Ecto neural progenitor cell (in vitro differentiated cells): ENCODE measurements at places on chromosomes 5 and 9.

GRCh38 chr5:119347574-119347973 is 8.2 kb upstream of the TNFAIP8 start:
- DNase-seq = no peak

GRCh38 chr9:113927277-113927676 is 51.2 kb downstream of the ZNF618 start:
- peak; percentile 15 for DNase-seq

DNA sequence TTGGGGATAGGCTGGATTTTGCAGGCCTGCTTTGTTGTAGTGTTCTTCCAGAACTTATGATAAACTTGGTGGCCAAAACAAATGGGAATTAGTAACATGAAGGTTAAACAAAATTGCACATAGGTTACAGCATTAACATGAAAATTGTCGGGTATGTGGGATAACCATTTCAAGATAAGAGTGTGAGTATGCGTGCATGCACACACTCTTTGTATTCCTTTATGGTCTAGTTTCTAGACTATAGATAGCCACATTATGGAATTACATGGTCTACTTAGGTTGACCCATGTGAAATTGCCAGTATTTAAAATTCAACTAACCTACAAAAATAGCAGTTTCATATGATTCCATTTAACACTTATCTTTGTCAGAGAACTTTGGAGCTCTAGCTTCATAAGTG is 1.4 kb downstream of the HMGCR start:
- no peak for DNase-seq

DNA sequence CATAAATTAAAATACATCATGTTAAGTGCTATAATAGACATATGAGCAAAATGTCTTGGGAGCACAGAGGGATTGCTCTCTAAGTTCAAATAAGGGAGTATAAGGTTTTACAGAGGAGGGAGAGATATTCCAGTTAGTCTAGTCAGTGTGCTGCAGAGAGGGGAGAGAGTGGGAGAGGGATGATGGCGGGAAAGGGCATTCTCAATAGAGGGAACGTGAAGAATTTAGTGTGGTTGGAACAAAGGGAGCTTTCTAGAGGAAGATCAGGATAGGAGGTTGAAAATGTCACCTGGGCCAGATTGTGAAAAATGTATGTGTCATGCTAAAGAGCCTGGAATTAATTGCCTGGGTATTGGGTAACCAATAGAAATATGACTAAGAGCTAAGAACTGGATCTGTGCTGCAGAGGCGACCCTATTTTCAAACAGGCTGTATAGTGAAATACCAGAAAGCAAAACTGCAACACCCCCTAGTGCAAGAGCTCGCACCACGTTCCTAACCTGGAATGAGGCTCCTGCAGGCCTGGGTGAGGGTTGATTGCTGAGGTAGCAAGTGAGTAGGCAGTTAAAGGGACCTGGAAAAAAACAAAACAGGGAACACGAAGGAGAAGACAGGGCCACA is 791.8 kb upstream of the C9orf72 start:
- peak; percentile 50 for DNase-seq

GRCh38 chr5:14762549-14763216 is 98.2 kb downstream of the OTULIN start:
- no peak for DNase-seq

DNA sequence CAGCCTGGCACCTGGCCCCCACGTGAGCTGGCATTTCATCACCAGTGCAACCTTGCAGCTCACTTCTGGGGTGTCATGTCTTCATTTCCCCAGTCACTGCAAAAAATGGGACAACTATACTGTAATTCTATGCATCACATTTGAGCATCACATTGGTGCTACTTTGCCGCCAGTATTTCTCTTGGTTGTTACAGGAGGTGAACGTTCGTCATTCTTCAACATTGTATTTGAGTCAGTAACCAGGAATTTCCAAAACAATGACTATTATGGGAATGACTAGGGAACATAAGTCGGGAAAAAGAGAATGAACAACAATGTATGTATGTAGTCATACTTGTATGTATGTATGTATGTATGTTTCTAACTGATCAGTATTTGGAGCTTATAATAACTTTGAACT is 1278.0 kb downstream of the EFNA5 start:
- DNase-seq = no peak

GRCh38 chr5:105688227-105688792 is 1982.4 kb downstream of the EFNA5 start:
- DNase-seq = no peak

DNA sequence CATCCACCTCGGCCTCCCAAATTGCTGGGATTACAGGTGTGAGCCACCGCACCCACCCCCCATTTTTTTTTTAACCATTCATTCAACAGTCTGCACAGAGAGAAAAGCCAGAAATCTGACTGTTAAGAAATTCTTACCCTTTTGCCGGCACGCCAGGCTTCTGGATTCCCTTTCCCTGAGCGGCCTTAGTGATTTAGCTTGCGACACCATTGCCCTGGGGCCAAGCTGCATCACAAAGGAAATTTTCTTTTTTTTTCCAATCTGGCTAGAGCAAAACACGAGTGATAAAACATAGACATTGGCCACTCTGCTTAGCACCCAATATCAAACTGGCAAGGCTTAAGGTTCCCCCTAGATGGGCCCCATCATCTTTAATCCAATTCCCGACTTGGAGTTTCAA is 21.2 kb upstream of the ATOSB start:
- DNase-seq = no peak

- peak; percentile 31 for DNase-seq
Measured at GRCh38 chr9:38282756-38283155, 109.7 kb upstream of the ALDH1B1 start.

DNA sequence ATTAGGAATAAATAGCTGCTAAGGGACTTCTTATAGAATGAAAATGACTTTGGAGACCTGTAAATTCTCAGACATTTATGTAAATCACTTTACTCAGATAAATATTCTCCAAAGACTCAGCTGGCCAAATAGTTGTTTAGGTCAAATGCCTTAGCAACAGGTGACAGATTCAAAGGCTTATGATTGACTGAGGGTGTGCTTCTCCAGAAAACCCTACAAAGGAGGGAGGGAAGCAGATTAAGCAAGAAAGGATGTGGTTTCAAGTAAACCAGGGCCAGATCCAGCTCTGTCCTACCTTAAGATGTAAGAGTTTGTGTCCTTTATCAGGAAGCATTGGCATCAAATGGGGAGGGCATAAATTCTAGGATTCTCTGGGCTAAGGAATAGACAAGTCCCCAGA is 433.0 kb downstream of the TLE1 start:
- no peak for DNase-seq

DNA sequence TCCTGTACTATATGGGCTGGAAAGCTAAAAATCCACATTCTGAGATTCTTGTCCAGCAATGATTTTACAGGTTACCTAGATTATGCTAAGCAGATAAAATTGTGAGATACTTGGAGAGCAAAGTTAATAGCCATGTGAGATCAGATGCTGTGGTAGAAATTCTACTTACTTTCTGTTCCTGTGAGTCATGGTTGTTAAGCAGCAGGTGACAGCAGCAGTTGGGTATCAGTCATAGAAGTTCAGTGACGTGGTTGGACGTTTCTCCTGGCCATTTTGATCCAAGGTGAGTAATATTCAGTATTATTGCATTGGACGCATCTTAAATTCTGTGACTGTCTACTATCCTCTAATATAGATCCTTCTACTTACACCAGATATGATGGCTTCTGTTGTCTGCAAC is 524.5 kb downstream of the TMEM38B start:
- DNase-seq = no peak

DNA sequence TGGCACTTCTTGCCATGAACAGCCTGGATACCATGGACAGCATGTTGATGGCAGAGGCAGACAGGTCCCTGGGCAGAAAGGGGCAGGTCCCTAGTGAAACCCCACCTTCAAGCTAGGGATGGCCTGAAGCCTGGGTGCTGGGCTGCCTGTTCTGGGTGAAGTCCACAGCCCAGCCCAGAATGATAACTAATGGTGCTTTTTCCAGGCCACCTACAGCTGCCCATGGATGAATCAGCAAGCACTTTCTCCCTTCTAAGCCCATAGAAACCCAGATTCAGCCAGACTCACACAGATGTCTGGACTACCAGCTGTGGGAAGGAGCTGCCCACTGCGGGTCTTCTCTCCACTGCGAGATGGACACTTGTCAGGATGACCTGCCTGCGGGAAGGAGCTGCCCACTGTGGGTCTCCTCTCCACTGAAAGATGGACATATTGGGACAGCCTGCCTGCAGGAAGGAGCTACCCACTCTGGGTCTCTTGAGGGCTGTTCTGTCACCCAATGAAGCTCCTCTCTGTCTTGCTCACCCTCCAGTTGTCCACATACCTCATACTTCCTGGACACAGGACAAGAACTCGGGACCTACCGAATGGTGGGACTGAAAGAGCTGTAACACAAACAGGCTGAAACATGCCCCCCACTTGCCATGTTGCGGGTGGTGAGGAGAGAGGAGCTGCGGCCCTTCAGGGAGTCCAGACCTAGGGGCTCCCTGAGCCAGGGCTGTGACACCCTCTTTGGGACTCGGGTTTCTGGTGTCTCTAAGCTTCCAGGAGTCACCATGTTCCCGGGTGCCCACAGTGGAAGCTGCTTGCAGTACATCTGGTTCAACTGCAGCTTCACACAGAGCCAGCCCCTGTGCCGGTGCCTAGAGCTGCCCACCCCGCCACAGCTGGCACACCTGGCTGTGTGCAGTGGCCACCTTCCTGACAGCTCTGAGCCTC is 60.7 kb upstream of the SYNPO start:
- no peak for DNase-seq

DNA sequence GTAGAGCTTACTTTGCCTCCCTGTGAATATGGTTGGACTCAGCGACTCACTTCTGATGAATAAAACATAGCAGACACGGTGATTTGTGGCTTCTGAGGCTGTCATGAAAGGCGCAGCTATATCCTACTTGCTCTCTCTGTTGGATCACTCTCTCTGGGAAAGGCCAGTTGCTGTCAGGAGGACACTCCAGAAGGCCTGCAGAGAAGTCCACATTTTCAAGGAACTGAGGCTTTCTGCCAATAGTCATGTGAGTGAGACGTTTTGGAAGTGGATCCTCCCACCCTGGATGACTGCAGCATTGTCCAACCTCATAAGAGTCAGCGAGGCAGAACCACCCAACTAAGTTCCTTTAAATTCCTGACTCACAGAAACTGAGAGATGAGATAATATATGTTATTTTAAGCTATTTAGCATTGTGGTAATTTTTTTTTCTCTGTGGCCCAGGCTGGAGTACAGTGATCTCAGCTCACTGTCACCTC is 156.0 kb upstream of the MAST4 start:
- no peak for DNase-seq

GRCh38 chr9:89821081-89821480 is 216.3 kb downstream of the GADD45G start:
- DNase-seq = peak; percentile 38

GRCh38 chr5:68447136-68447929 is 231.8 kb downstream of the PIK3R1 start:
- no peak for DNase-seq

DNA sequence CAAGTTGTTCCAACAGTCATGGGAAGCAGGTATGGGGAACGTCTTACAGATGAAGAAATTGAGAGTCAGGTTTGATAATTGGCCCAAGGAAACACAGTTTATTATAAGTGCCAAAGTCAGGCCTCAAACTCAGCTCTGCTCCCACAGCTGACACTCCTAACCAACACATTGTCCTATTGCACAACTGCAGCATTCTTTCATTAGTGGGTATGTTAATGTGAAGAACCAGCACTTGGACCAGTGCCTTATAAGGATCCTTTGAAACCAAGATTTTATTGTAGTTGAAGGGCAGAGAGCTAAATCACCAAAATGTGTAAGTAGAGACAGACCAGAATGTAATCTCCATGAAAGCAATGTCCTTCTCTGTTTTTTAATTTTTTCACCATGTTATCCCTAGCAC is 56.1 kb downstream of the GRIA1 start:
- DNase-seq = no peak

DNA sequence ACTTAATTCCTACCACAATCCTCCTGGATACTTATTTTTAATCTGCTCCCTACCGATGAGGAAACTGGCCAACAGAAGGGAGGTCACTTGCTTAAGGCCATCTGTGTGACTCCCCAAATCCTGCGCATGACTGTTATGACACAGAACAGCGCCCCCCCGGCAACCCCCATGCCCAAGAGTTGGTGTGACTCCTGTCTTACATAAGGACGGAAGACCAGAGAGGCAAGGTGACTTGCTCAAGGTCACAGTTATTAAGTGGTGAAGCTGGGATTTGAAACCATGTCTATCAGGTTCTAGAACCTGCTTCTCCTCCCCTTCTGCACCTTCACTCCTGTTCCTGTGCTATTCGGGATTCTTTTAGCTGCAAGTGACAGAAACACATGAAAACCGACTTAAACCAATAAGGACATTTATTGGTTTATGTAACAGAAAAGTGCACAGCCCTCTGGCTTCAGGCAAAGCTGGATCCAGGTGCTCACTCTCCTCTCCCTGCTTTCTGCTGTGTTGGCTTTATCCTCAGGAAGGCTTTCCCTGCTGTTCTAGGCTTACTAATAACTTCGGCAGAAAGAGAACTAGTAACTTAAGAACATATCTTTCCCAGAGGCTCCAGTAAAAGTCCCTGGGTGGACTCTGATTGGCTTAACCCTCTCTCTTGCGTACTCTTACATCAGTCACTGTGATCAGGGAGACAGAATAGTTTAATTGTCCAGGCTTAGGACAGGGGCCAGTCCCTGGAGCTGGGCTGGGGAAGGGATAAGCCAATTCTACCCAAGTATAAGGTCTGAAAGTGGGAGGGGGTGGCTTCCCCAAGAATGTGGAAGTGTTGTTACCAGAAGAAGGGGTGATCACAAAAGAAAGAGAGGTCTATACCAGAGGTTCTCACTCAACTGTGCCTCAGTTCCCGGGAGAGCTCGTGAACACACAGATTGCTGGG is 43.7 kb downstream of the FGF18 start:
- DNase-seq = no peak

- DNase-seq = no peak
Measured at GRCh38 chr9:132401824-132402223, 4.8 kb downstream of the TTF1 start.

DNA sequence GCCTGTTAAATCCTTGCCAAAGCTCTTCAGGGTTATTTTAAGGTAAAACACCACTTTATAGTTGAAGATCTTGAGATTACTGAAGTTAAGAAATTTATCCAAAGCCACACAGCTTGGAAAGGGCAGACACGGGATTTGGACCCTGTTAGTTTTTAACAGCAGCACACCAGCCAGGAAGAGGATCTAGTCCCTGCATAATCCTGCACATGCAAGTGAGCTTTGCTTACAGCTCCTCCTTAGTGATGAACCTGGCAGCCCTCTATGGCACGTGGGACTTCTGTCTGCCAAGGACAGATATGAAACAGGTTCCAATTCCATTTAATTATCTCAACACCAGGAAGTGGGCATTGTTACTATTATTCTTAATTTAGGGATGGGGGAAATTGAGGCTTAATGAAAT is 108.7 kb downstream of the TRIM32 start:
- no peak for DNase-seq

DNA sequence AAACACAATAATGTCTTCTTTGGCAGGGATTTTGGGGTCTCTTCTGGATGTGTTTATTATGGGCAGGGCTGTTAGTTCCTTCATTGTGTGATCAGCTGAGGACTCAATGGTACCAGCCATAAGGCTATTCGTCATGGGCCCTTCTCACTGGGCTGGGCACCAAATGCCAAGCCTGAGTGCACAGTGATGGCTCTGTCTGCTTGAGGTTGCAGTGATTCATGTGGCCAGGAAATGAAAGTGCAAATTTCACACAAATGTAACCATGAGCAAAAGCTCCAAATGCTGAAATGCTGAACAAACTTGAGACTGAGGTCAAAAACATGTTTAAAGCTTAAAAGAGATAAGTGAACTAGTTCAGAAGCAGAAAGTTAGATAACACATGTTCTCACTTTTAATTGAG is 191.0 kb downstream of the TARS1 start:
- no peak for DNase-seq

- DNase-seq = no peak
Measured at GRCh38 chr5:126031989-126032716, 391.1 kb upstream of the GRAMD2B start.

- no peak for DNase-seq
Measured at GRCh38 chr5:15914638-15915037, 265.0 kb downstream of the MARCHF11 start.
